Naive B cell (primary cell): ENCODE measurements at places on chromosomes 13 and 19.
A peak's percentile ranks its signal among the peaks of the same experiment; 100 is the strongest.

GRCh38 chr13:92804346-92804745 lies 422.3 kb upstream of the GPC6 start:
- H3K4me3 ChIP-seq = no peak overlapping the region
- no peak for DNase-seq
- no peaks in the 10 kb centered on the region for H3K27me3 ChIP-seq
- H3K36me3 ChIP-seq = no peaks in the 10 kb centered on the region

DNA sequence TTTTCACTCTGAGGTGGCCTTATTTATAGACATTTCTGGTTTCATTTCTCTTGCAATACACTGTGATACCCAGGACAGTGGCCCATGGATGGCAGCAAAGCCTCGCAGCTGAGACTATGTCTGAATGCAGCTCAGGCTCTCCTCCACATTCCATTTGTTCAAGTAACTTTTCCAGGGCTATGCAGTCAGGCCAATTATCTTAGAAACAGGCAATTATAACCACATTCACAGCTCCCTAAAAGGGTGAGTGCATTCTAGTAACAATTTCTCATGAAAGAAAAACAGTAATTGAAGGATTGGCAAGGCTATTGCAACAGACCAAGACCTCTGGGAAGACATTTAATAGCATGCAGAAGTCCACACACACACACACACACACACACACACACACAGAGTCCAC lies 264.0 kb downstream of the TBC1D4 start:
- peaks cover 7% of the 10 kb centered on the region for H3K4me1 ChIP-seq
- no peaks in the 10 kb centered on the region for H3K36me3 ChIP-seq

- H3K4me1 ChIP-seq = no peaks in the 10 kb centered on the region
- peak; percentile 16 for DNase-seq
- peaks cover 6% of the 10 kb centered on the region for H3K27me3 ChIP-seq
- no peak overlapping the region for H3K27ac ChIP-seq
- H3K36me3 ChIP-seq = no peaks in the 10 kb centered on the region
- H3K4me3 ChIP-seq = no peak overlapping the region
Measured at GRCh38 chr13:91313103-91313502, 34.4 kb upstream of the MIR17HG start.

DNA sequence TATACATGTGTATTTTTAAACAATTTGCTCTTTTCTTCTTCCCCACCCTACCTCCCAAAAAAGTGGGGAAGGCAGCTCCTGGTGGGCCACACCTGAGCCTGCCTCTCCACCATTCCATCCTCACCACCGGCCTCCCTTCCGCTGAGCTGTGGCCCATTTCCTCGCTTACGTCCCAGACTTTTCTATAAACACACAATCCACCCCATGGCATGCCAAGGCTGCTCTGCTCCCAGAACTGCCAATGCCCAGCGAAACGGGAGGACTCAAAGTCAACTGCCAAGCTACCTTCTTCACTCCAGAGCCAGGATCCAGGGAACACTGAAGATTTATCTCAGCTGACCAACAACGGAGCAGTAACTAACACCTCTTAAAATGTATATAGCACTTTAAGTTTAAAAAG lies 2.8 kb downstream of the N4BP2L1 start:
- H3K4me3 ChIP-seq = peak overlapping the region; percentile 61
- no peaks in the 10 kb centered on the region for H3K27me3 ChIP-seq
- DNase-seq = no peak
- peaks cover 54% of the 10 kb centered on the region for H3K4me1 ChIP-seq
- H3K27ac ChIP-seq = peak overlapping the region; percentile 95
- H3K36me3 ChIP-seq = peaks cover 6% of the 10 kb centered on the region

- no peak overlapping the region for H3K4me3 ChIP-seq
- peaks cover 7% of the 10 kb centered on the region for H3K36me3 ChIP-seq
- H3K27ac ChIP-seq = no peak overlapping the region
- no peak for DNase-seq
- H3K27me3 ChIP-seq = no peaks in the 10 kb centered on the region
Measured at GRCh38 chr13:102617697-102618350, 21.0 kb downstream of the TPP2 start.

DNA sequence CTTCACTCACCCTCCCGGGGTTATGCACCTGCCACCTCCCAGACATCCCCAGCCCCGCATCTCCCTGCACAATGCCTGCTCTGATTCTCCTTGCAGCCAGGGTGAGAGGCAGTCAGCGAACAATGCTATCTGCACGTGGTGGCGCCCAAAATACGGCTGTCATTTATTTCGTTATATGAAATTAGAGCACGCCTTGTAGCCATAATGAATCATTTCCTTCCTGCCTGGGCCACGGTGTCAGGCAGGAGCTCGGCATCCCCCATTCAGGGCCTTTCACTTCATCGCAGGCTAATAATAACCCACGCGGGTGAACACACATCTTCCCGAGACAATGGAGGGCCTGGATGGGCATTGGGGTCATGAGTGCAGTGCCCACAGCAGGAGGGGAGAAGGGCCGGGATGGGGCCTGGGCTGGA lies 143.8 kb upstream of the ZNF507 start:
- no peak overlapping the region for H3K4me3 ChIP-seq
- H3K36me3 ChIP-seq = no peaks in the 10 kb centered on the region
- H3K27ac ChIP-seq = no peak overlapping the region
- no peak for DNase-seq

- peaks cover 5% of the 10 kb centered on the region for H3K27me3 ChIP-seq
- no peak overlapping the region for H3K27ac ChIP-seq
- no peak overlapping the region for H3K4me3 ChIP-seq
- no peaks in the 10 kb centered on the region for H3K4me1 ChIP-seq
- peaks cover 8% of the 10 kb centered on the region for H3K36me3 ChIP-seq
Measured at GRCh38 chr19:11685676-11686650, 52.8 kb downstream of the ZNF823 start.

GRCh38 chr19:9009935-9010651 lies at the start of gene MUC16:
TSS of gene MUC16 (minus strand) at chr19:9010409.
- no peaks in the 10 kb centered on the region for H3K36me3 ChIP-seq
- peaks cover 23% of the 10 kb centered on the region for H3K27me3 ChIP-seq
- peaks cover 3% of the 10 kb centered on the region for H3K4me1 ChIP-seq
- H3K4me3 ChIP-seq = no peak within 1 kb of the TSS
- no peak for DNase-seq
